Stimulated activated CD8-positive, alpha-beta memory T cell treated with anti-CD3 and anti-CD28 coated beads, Interleukin-7, amount 100 ng/mL, for 4 hours (primary cell): ENCODE measurements at places on chromosomes 12 and 14.

GRCh38 chr14:60514741-60515491 lies 6.0 kb downstream of the SIX6 start:
- DNase-seq, result no peak

DNA sequence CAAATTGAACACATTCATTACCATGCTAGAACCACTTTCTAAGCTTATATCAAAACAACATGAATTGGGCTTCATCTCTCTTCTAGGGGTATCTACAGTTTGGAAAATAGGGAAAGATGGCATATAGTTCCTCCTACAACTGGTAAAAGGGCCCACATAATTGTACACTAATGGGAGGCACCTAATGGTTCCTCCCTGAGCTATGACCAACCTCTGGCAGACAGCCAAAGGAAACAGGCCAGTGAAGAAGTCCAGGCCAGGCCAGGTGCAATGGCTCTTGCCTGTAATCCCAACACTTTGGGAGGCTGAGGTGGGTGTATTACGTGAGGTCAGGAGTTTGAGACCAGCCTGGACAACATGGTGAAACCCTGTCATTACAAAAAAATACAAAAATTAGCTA lies 23.2 kb upstream of the APOF start:
- no peak for DNase-seq

DNA sequence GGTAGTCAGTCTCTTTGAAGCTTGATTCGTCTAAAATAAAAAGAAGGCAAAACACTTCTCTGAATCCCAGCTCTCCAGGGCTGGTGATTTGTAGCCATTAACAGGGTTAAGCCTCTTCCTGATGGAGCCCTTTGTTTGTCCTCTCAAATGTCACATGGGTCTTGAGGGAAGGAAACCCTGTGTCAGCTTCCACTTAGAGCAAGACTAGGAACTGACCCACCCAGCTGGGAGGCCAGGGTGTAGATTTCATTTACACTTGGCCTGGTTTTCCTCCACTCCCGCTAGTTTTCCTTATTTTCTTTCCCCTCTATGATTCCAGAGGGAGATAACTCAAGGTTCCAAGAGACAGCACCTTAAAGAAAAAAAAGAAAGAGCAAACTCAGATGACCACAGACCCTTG lies 230.5 kb upstream of the EGLN3 start:
- no peak for DNase-seq

- no peak for DNase-seq
These were observed 182.1 kb downstream of the CHST11 start for GRCh38 chr12:104638851-104639240.
